ENCODE measurements at places on chromosomes 6 and 20. TPM values are rescaled to one million over a fixed set of nuclear protein-coding genes. Genes with fewer than 3 reads are reported as not detected.

DNA sequence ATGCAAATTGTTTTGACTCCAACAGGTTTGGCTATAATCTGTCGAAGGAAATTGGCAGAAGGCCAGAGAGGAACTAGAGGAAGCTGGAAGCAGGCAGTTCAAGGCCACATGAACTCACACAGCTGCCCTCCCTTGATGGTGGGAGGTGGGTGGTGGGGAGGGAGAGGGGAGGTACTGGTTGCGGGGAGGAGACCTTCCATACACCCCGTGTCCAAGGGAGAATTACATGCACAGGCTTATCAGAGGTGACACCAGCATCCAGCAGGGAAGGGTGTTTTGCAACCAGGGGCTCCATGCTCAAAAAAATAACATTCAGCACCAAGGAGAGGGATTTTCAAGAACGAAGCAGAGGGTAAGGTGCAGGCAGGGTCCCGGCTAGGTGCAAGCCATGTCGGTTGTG, 9.1 kb downstream of the PRND start:
- H3K27ac ChIP-seq = no peak overlapping the region
- H3K27me3 ChIP-seq = no peaks in the 10 kb centered on the region
- no peaks in the 10 kb centered on the region for H3K36me3 ChIP-seq
- no peak overlapping the region for H3K4me3 ChIP-seq

DNA sequence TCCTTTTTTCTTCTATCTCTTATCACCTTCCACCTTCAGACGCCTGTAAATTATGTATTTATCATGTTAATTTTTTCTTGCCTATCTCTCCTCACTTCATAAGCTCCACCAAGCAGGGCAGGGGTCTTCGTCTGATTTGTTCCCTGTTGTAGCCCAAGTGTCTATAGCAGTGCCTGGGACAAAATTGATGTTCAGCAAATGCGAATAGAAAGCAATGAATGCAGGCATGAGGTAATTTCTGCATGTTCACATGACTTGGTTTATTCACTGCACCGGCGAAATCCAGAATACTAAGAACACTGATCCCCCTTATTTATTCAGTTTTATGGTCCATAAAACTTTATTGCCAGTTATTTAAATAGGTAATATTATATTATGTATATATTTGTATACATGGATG, 162.1 kb downstream of the TBC1D7 start:
- no peaks in the 10 kb centered on the region for H3K27me3 ChIP-seq
- no peaks in the 10 kb centered on the region for H3K4me1 ChIP-seq
- no peak for DNase-seq
- H3K27ac ChIP-seq = no peak overlapping the region
- H3K36me3 ChIP-seq = no peaks in the 10 kb centered on the region

GRCh38 chr6:77124604-77125003, 338.7 kb downstream of the HTR1B start:
- H3K27ac ChIP-seq = no peak overlapping the region
- no peaks in the 10 kb centered on the region for H3K4me1 ChIP-seq
- H3K4me3 ChIP-seq = no peak overlapping the region

DNA sequence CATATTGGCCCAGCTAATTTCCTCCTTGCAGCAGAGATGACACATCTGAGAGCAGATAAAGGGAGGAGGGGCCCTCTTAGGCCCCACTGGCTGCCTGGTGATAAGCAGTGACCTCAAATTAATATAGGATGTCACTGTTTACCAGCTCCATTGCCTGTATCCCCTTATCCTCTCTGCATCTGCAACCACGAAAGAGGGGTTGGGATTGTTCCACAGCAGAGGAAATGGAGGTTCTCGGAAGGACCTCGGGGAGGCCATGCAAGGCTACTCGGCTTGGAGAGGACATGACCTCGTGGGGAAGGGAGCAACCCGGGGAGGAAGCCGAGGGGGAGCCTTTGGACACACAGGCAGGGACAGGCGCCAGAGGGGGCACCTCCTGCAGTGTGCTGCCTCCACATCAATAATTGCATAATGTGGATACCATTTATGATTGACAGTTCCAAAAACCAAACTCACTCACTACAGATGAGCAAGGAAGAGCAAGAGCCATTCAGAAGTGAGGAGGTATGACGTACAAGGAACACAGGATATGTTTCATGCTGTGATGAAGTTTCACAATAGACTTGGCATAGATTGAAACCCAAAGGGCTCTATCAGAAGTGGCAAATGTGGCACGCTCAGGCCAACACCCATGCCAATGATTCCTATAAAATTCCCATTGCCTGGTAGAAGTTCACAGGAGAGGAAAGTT, 177.2 kb upstream of the RNF24 start:
- no peaks in the 10 kb centered on the region for H3K27me3 ChIP-seq
- no peak overlapping the region for H3K27ac ChIP-seq
- no peaks in the 10 kb centered on the region for H3K4me1 ChIP-seq
- no peak overlapping the region for H3K4me3 ChIP-seq

- peaks cover 94% of the 10 kb centered on the region for H3K27me3 ChIP-seq
- H3K27ac ChIP-seq = no peak overlapping the region
- DNase-seq = peak; percentile 57
- no peaks in the 10 kb centered on the region for H3K4me1 ChIP-seq
Measured at GRCh38 chr20:20368418-20369249, 730 bp downstream of the INSM1 start.

GRCh38 chr6:76518443-76518842, 446.0 kb upstream of the IMPG1 start:
- no peaks in the 10 kb centered on the region for H3K4me1 ChIP-seq
- no peaks in the 10 kb centered on the region for H3K27me3 ChIP-seq
- no peak for DNase-seq
- H3K27ac ChIP-seq = no peak overlapping the region
- H3K36me3 ChIP-seq = no peaks in the 10 kb centered on the region
- no peak overlapping the region for H3K4me3 ChIP-seq

DNA sequence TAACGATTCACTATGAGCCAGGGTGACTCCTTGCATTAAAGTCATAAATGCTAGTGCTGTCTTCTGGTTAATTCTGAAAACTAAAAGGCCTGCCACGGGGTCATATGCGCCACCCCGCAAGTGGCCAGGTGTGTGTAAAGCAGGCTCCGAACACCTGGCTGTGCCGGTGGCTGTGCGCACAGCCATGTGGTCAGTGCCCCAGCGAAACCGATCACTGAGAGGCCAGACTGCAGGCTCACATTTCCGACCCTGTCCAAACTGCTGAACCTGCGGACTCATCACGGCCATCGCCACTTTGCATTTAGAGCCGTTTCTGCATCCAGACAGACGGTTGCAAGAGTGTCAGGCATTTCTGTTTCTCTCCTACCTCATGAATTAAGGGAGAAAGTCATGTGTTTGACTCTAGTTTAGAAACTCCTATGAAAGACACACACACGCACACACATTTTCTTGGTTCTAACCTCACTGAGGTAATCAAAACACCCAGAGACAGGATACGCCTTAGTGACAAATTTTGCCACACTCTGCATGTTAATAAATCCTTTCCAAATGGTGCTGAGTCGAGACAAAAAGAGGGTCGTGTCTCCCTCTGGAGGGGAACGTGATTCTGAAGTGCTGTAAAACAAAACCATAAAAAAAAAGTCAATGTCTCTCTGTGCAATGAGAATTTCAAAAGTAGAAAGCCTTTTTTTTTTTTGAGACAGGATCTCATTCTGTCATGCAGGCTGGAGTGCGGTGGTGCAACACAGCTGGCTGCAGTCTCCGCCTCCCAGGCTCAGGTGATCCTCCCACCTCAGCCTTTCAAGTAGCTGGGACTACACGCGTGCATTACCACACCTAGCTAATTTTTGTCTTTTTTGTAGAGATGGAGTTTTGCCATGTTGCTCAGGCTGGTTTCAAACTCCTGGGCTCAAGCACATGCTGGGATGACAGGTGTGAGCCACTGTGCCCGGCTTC, 31.0 kb upstream of the TCFL5 start:
- no peaks in the 10 kb centered on the region for H3K27me3 ChIP-seq
- peak; percentile 40 for DNase-seq
- no peaks in the 10 kb centered on the region for H3K4me1 ChIP-seq

- no peaks in the 10 kb centered on the region for H3K36me3 ChIP-seq
- peaks cover 7% of the 10 kb centered on the region for H3K4me1 ChIP-seq
- no peak overlapping the region for H3K27ac ChIP-seq
- no peaks in the 10 kb centered on the region for H3K27me3 ChIP-seq
Measured at GRCh38 chr6:75419416-75419815, 74.2 kb downstream of the FILIP1 start.

GRCh38 chr20:61786230-61786629, 279.5 kb downstream of the TAF4 start:
- no peaks in the 10 kb centered on the region for H3K4me1 ChIP-seq
- no peaks in the 10 kb centered on the region for H3K27me3 ChIP-seq
- no peak for DNase-seq
- H3K36me3 ChIP-seq = no peaks in the 10 kb centered on the region
- no peak overlapping the region for H3K4me3 ChIP-seq
- peak overlapping the region; percentile 38 for H3K27ac ChIP-seq

DNA sequence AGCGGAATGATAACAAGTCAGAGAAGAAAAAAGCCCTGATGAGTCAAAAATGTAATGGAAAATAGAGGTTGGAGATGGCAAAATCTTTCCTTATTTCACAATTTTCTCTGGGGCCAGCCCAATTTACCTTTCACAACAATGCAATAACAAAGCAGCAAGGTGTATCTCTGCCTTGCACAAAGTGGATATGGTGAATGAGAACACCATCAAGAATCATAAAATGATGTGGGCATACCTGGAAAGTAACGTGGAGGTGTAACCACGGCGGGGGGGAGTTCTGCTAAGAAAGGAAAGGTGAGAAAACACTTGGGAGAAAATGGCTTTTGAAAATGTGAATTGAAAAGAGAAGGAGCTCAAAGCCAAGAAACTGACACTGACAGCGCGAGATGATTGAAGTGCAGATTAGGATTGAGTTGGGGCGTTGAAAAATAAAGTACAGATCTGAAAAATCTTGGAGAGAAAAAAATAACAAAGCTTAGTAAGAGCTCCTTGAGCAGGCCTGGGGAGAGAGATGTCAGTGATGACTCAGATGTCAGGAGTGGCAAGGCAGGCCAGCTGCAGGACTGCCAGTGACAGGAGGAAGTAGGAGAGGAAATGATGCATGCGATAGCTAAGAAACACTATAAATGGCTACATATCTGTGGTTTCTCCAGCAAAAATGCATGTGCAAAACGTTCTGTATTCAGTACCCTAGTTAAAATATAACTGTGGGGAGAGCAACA, 26.2 kb downstream of the ARHGAP18 start:
- no peak overlapping the region for H3K27ac ChIP-seq
- H3K4me3 ChIP-seq = no peak overlapping the region
- no peaks in the 10 kb centered on the region for H3K36me3 ChIP-seq
- no peaks in the 10 kb centered on the region for H3K27me3 ChIP-seq

GRCh38 chr6:126513198-126513597, 173.3 kb downstream of the CENPW start:
- H3K27ac ChIP-seq = no peak overlapping the region
- H3K4me1 ChIP-seq = no peaks in the 10 kb centered on the region
- no peaks in the 10 kb centered on the region for H3K36me3 ChIP-seq
- no peak for DNase-seq
- no peak overlapping the region for H3K4me3 ChIP-seq

DNA sequence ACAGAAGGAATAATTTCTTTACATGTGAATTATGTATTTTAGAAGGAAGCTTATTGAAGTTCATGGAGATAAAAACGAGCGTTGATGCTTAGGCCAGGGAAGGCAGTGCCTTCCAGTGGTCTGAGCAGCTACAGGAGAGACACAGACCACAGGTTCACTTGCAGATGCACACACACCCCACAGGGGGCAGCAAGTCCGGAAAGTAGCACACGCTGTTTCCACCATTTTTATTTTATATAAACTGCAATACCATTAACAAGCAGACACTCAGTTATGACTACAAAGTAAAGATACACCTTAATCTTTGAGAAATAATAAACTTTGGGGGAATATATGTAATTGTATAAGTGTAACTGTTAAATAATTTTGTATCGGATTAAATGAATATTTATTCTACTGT, 13.5 kb upstream of the DACT2 start:
- DNase-seq = peak; percentile 66
- H3K36me3 ChIP-seq = no peaks in the 10 kb centered on the region
- H3K27ac ChIP-seq = no peak overlapping the region
- peaks cover 12% of the 10 kb centered on the region for H3K4me1 ChIP-seq
- H3K4me3 ChIP-seq = no peak overlapping the region

GRCh38 chr20:20786428-20786827, 74.0 kb upstream of the RALGAPA2 start:
- DNase-seq = no peak
- no peak overlapping the region for H3K4me3 ChIP-seq
- no peaks in the 10 kb centered on the region for H3K27me3 ChIP-seq

DNA sequence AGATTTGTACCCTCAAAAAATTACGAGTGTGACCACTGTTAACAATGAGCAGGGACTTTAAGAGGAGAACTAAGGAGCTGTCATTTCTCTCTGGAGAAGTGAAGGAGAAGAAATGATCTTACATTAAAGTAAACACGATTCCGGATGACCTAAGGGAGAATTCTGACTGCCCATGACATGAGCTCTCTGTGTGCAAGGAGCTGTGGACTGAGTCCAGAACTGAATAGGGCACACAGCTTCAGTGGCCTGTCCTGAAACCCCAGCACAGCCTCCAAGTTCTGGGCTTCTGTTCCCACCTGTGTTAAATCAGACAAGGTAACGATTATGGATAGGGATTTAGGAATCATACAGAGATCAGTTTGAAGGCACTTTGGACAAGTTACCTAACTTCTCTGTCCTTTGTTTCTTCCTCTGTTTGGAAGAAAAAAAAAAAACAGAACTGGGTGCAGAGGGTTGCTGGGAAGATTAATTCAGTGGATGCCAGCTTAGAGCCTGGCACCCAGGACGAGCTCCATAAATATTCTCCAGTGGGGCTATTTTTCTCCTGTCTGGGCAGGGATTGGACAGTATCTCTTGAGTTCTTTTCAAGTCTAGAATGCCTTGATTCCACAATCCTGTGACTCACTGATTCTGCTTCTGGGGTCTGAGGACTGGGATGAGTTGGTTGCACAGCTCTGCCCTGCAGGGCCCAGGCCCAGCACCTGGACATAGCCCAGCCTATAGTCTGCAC, 65.7 kb downstream of the MRPL14 start:
- H3K27ac ChIP-seq = no peak overlapping the region
- no peak overlapping the region for H3K4me3 ChIP-seq
- no peaks in the 10 kb centered on the region for H3K36me3 ChIP-seq
- no peaks in the 10 kb centered on the region for H3K27me3 ChIP-seq
- DNase-seq = no peak

TRIM10 gene
- total RNA-seq = not detected

NCOA5 gene
- total RNA-seq = 19.3 TPM

MYLK2 gene
- total RNA-seq = 0.29 TPM

POPDC3 gene
- total RNA-seq = 9.9 TPM

GPR6 gene
- total RNA-seq = 0.24 TPM

EPB41L1 gene
- total RNA-seq = 32.3 TPM

MEP1A gene
- not detected for total RNA-seq

ASF1A gene
- total RNA-seq = 54.9 TPM
